Right atrium auricular region (tissue), 2 donors: ENCODE measurements at places on chromosomes 13 and 19. TPM values are rescaled to one million over a fixed set of nuclear protein-coding genes. Genes with fewer than 3 reads are reported as not detected.

DNA sequence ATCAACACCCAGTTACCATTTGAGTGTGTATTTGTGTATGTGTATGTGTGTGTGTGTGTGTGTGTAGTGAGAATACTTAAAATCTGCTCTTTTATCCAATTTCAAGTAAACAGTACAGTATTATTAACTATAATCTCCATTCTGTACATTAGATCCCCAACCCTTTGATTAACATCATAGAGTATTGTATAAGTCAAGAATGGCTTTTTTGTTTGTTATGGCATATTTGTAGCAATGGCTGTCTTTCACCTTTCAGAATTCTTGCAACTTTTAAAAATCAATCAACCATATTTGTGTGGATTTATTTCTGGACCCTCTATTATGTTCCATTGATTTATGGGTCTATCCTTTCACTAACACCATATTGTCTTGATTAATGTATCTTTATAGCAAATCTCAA is 779.3 kb upstream of the MIR17HG start:
- H3K4me1 ChIP-seq, result no peaks in the 10 kb centered on the region
- H3K27me3 ChIP-seq, result no peaks in the 10 kb centered on the region
- DNase-seq, result no peak
- no peak overlapping the region for H3K4me3 ChIP-seq
- H3K36me3 ChIP-seq, result no peaks in the 10 kb centered on the region

DNA sequence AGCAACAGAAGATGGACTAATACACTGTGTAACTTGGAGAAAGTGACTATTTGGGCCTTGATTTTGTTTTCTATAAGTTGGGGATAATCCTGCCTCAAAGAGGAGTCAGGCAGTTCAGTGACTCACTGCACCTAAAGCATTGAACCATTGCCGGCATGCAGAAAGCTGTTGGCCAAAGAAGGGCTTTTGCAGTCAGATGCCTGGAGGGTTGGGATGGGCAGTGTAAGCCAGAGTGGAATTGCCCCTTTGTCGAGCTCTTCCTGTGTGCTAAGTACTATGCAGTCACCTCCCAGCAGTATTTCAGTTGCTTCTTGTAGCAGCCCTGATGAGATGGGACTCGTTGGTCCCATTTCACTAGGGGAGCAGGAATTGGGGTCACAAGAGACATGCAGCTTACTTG is 11.1 kb downstream of the ZNF473 start:
- H3K4me3 ChIP-seq, result no peak overlapping the region
- no peaks in the 10 kb centered on the region for H3K27me3 ChIP-seq
- H3K27ac ChIP-seq, result no peak overlapping the region
- peaks cover 68% of the 10 kb centered on the region for H3K36me3 ChIP-seq

The F10 gene
- total RNA-seq, result 21.9 TPM

DNA sequence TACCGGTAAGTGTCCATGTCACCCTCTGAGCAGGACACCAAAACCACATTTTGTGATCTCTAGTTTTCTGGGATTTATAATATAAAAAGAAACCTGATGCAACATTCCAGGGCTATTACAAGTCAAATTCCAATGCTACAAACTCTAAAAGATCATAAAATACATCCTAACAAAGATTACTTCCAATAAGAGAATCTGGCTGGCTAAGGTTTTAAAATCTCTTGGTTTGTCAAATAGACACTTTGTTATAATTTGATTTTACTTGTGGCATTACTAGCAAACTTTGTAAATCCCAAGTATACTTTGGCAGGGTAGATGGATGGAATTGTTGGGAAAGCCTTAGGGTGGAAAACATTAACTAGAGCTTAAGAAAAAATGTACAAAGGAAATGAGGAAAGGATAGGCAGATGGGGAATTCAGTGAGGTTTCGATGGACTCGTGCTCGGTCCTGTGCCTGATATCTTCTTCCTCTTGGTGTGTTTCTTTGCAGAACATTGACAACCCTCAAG is 74.0 kb upstream of the POMP start:
- no peaks in the 10 kb centered on the region for H3K36me3 ChIP-seq
- H3K4me1 ChIP-seq, result no peaks in the 10 kb centered on the region
- H3K4me3 ChIP-seq, result no peak overlapping the region
- no peak for DNase-seq
- no peak overlapping the region for H3K27ac ChIP-seq
- no peaks in the 10 kb centered on the region for H3K27me3 ChIP-seq

The TNNT1 gene
- total RNA-seq, result 46.5 TPM
